ENCODE measurements at places on chromosomes 5 and 9.

- H3K27ac ChIP-seq: no peak overlapping the region
- no peaks in the 10 kb centered on the region for H3K27me3 ChIP-seq
- no peak overlapping the region for H3K4me3 ChIP-seq
- DNase-seq: no peak
- H3K4me1 ChIP-seq: no peaks in the 10 kb centered on the region
- no peaks in the 10 kb centered on the region for H3K36me3 ChIP-seq
Observed at GRCh38 chr5:96601200-96601599, 61.0 kb upstream of the CAST start.

DNA sequence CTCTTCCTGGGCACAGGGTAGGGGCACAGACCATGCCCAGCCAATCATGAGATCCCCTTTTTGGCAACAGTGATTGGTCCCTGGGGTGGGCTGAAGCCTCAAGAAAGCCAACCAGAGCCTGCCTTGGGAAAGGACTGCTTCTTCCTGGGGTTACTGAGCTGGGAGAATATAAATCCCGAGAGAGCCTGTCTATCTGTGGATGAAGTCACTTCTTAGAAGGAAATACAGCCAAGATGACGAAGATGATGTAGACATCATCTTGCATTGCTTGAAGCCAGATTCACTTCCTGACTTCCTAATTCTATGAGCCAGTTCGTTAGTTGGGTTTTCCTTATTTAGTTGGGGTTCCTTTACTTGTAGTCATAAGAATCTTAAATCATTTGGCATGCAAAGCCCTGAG is 50.1 kb upstream of the PWWP2A start:
- H3K4me3 ChIP-seq: peak overlapping the region; percentile 12
- no peak for DNase-seq
- H3K36me3 ChIP-seq: no peaks in the 10 kb centered on the region
- H3K27me3 ChIP-seq: no peaks in the 10 kb centered on the region

- no peaks in the 10 kb centered on the region for H3K36me3 ChIP-seq
- H3K4me3 ChIP-seq: no peak overlapping the region
- no peak for DNase-seq
- H3K27me3 ChIP-seq: no peaks in the 10 kb centered on the region
Observed at GRCh38 chr5:148786456-148786855, 40.0 kb upstream of the ADRB2 start.

GRCh38 chr9:80842389-80842788 is 847.0 kb downstream of the TLE1 start:
- H3K27me3 ChIP-seq: no peaks in the 10 kb centered on the region
- no peak overlapping the region for H3K27ac ChIP-seq
- H3K36me3 ChIP-seq: no peaks in the 10 kb centered on the region
- no peak overlapping the region for H3K4me3 ChIP-seq

- no peak overlapping the region for H3K4me3 ChIP-seq
- H3K36me3 ChIP-seq: no peaks in the 10 kb centered on the region
- H3K27ac ChIP-seq: no peak overlapping the region
Observed at GRCh38 chr5:76134646-76135045, 51.5 kb downstream of the SV2C start.

Measured in breast epithelium (tissue), 4 donors.